ENCODE measurements at places on chromosomes 13 and 19.

- peaks cover 33% of the 10 kb centered on the region for H3K4me1 ChIP-seq
- no peaks in the 10 kb centered on the region for H3K27me3 ChIP-seq
- H3K27ac ChIP-seq: peak overlapping the region; percentile 92
- peak; percentile 48 for DNase-seq
- peak overlapping the region; percentile 87 for H3K4me3 ChIP-seq
Observed at GRCh38 chr19:10271543-10272086, 695 bp downstream of the ICAM1 start.

- H3K4me1 ChIP-seq: peaks cover 39% of the 10 kb centered on the region
- H3K4me3 ChIP-seq: peak overlapping the region; percentile 97
- H3K36me3 ChIP-seq: peaks cover 43% of the 10 kb centered on the region
- no peaks in the 10 kb centered on the region for H3K27me3 ChIP-seq
- peak; percentile 58 for DNase-seq
Observed at GRCh38 chr13:50080911-50081678, 65.9 kb downstream of the KCNRG start.

DNA sequence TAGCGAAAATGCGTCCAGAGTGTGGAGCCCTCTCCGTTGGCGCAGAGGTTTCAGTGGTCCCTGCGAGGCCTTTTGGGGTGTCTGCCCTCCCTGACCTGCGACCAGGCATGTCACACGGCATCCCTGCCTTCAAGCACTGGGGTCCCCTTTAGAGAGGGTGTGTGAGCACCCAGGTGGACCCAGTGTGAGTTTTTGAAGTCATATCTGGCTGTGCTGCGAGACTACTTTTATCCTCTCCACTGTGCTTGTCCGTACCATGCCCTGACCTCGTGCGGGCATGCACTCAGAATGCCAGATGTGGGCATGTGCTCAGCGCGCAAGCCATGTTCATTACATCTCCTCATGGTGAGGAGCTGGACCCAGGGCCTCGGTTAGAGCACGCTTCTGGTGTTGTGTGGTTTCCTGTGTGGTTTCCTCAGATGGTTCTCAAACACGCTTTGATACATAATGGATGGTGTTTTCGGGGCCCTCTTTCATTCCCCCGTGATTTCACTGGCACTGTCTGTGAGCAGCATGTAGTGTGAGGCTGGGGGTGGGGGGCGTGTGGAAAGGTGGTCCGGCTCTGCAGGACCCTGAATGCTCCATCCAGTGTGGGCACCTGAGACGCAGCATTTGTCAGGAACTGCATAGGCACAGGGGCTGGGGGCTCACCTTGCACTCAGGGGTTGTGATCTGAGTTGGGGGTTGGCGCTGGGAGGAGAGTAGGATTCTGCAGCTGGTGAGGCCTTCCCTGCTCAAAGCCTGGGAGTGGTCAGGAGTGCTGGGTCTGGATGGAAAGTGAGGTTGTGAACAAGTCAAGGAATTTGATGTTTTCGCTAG, 2.3 kb downstream of the TFDP1 start:
- H3K27me3 ChIP-seq: no peaks in the 10 kb centered on the region
- H3K27ac ChIP-seq: peak overlapping the region; percentile 31
- H3K4me1 ChIP-seq: peaks cover 34% of the 10 kb centered on the region
- peaks cover 41% of the 10 kb centered on the region for H3K36me3 ChIP-seq

DNA sequence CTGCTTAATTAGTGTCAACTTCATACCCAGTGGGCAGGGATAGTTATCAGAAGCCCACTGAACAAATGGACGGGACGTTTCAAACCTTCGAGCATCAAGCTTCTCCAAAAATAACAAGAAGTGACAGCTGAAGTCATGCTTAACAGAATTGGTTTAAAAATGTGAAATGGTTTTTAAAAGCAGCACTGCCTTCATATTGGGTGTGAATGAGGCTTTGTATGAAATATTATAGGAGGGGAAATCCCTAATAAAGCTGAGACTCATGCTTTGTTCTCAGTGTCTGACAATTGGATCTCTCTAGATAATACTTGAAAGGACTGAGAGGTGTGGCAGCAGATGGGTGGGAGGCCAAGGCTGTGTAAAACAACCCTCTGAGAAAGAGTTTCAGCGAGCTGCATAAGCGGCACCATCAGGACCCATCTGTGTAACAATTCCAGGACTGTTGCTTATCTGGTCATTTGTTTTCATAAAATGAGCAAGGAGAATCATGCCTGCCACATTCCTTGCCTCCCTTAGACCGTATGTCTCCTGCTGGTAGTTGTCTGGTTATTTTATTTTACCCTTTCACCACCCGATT, 667.7 kb downstream of the DIAPH3 start:
- DNase-seq: no peak
- no peaks in the 10 kb centered on the region for H3K27me3 ChIP-seq
- no peaks in the 10 kb centered on the region for H3K36me3 ChIP-seq
- no peak overlapping the region for H3K4me3 ChIP-seq

DNA sequence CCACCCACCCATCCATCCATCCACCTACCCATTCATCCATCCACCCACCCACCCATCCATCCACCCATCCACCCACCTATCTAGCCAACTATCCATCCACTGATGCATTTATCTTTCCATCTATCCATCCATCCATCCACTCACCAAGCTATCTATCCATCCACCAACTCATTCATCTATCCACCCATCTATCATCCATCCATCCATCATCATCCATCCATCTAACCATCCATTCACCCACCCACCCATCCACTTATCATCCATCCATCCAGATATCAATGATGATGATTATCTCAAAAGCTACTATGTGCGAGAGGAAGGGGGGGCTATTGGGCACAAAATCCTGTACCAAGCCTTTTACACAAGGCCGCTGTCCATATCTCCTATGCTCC, 5.5 kb downstream of the YIF1B start:
- peaks cover 16% of the 10 kb centered on the region for H3K4me1 ChIP-seq
- peaks cover 22% of the 10 kb centered on the region for H3K36me3 ChIP-seq
- H3K27me3 ChIP-seq: no peaks in the 10 kb centered on the region
- DNase-seq: no peak
- no peak overlapping the region for H3K27ac ChIP-seq

- H3K27me3 ChIP-seq: no peaks in the 10 kb centered on the region
- no peaks in the 10 kb centered on the region for H3K36me3 ChIP-seq
- DNase-seq: peak; percentile 17
Observed at GRCh38 chr19:18520848-18521691, 800 bp downstream of the ELL start.

- no peak overlapping the region for H3K27ac ChIP-seq
- no peaks in the 10 kb centered on the region for H3K27me3 ChIP-seq
- no peaks in the 10 kb centered on the region for H3K4me1 ChIP-seq
- H3K4me3 ChIP-seq: no peak overlapping the region
Observed at GRCh38 chr13:65508745-65509144, 1721.4 kb downstream of the PCDH9 start.

DNA sequence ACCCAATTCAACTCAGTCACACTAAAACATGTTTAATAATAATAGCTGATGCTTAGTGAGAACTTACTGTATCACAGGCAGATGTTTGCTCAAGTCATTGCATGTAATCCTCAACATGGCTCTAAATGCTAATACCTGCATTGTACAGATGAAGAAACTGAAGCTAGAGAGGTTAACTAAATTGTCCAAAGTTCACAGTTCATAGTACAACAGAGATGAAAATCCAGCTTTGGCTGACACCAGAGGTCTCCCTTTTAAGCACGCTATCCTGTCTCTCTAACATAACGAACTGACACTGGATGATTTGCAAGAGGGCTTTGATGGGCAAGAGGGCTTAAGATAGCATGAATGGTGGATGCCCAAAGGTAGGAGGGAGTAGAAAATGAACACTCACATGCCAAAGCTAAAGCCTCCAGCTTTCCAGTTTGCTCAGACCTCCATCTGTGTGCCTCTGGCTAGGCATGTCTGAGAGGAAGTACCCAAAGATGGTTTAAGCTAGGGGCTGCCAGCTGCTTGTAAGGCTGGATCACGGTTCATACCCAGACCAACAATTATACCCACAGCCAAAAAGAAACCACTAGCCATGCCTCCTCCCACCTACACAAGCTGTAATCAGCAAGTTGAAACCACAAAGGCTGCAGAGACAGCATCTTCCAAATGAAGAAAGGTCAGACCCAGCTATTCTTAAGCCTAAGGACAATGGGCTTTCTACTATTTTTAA, 196.9 kb upstream of the UBL3 start:
- H3K4me3 ChIP-seq: peak overlapping the region; percentile 24
- no peaks in the 10 kb centered on the region for H3K27me3 ChIP-seq
- peak; percentile 49 for DNase-seq
- no peaks in the 10 kb centered on the region for H3K36me3 ChIP-seq
- H3K27ac ChIP-seq: no peak overlapping the region

GRCh38 chr13:106752584-106753170, 184.7 kb upstream of the ARGLU1 start:
- H3K4me3 ChIP-seq: no peak overlapping the region
- no peak overlapping the region for H3K27ac ChIP-seq
- no peaks in the 10 kb centered on the region for H3K36me3 ChIP-seq

DNA sequence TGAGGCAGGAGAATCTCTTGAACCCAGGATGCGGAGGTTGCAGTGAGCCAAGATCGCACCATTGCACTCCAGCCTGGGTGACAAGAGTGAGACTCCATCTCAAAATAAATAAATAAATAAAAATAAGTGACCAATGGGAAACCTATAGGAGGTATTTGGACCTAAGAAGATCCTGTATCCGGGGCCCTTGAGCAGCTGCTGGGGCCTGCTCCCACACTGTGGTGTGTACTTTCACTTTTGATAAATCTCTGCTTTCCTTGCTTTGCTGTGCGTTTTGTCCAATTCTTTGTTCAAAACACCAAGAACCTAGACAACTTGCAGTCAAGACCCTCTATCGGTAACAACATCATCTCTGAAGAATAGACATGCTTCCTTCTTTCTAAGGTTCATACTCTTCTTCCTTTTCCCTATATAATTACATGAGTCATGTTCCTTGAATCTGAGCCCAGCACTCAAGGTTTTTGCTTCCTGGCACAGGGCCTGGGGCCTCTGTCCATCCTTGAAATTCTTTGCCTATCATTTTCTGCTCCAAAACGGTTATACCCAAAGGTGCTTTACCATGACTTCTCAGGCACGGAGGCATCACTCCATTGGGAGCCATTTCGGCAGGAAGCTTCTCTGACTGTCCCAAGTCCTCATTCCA, 14.2 kb upstream of the PNMA8C start:
- H3K27ac ChIP-seq: no peak overlapping the region
- peaks cover 4% of the 10 kb centered on the region for H3K27me3 ChIP-seq
- DNase-seq: no peak
- H3K4me1 ChIP-seq: peaks cover 4% of the 10 kb centered on the region

DNA sequence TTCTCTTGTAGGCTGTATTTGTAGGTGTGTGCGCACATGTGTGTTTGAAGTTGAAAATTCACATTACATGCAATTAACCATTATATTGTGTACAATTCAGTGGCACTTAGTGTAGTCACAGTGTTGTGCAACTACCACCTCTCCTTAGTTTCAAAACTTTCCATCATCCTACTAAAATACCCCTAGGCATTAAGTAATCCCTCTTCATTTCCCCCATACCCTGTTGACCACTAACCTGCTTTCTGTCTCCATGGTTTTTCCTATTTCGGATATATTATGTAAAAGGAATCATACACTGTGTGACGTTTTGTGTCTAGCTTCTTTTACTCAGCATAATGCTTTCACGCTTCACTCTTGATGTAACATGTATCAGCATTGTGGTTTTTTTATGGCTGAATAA, 16.1 kb downstream of the LSM14A start:
- peaks cover 39% of the 10 kb centered on the region for H3K4me1 ChIP-seq
- no peak overlapping the region for H3K27ac ChIP-seq
- H3K27me3 ChIP-seq: no peaks in the 10 kb centered on the region
- H3K36me3 ChIP-seq: peaks cover 13% of the 10 kb centered on the region
- DNase-seq: no peak
- H3K4me3 ChIP-seq: no peak overlapping the region

GRCh38 chr19:51146751-51147150, 4.7 kb downstream of the SIGLEC7 start:
- H3K27me3 ChIP-seq: peaks cover 32% of the 10 kb centered on the region
- DNase-seq: no peak
- no peak overlapping the region for H3K27ac ChIP-seq
- H3K4me1 ChIP-seq: no peaks in the 10 kb centered on the region
- no peak overlapping the region for H3K4me3 ChIP-seq

- H3K27ac ChIP-seq: no peak overlapping the region
- H3K4me3 ChIP-seq: no peak overlapping the region
- H3K36me3 ChIP-seq: peaks cover 71% of the 10 kb centered on the region
- no peak for DNase-seq
- peaks cover 22% of the 10 kb centered on the region for H3K4me1 ChIP-seq
Observed at GRCh38 chr19:17841810-17842662, 5.7 kb downstream of the JAK3 start.

- no peak for DNase-seq
- H3K27ac ChIP-seq: peak overlapping the region; percentile 82
- no peaks in the 10 kb centered on the region for H3K36me3 ChIP-seq
- H3K4me3 ChIP-seq: peak overlapping the region; percentile 74
Observed at GRCh38 chr19:35347930-35348298, 212 bp downstream of the FFAR1 start.

DNA sequence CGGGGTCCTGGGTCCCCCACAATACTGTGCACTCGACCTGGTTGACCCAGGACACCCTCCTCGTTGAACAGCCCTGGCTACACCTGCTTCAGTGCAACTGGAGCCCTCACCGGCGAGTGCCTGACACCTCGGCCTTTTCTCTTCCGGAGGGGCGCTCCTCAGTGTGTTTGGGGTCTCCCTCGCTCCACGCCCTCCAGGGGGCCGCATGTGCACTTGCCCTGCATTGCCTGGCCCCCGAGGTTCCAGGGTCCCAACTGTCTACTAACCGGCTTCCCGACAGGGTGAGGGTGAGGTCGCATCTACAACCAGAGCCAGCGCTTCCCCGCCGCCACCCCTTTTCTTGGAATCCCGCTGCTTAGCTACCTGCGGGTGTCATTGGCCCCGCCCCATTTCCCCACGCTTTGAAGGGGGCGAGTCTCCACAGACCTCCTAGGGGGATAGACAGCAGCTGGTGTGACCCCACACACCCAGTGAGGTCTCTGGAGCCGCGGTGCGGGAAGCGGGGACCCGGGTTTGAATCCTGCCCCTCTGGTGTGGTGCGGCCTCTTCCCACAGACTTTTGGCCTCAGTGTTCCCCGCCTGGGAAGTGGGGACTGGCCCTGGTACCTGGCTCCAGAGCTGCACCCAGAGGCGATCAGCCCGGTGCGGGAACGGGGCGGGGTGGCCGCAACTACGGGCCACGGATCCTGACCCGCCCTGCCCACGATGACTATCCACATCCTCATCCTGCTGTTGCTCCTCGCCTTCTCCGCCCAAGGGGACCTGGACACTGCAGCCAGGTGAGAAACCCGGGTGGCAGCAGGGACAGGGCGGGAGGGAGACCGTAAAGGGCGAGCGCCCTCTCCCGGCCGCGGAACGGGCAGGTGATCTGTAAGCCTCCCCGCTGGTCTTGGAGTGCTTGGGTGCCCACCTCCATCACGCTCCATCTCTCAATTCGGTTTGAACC, at the start of gene ADM5:
ADM5 (plus strand) TSS at position 462 of the 946 bp plus-strand sequence; CDS start at position 706, 244 bp downstream.
- H3K4me3 ChIP-seq: peak within 1 kb of the TSS; percentile 81
- H3K27me3 ChIP-seq: peaks cover 17% of the 10 kb centered on the region
- no peak within 1 kb of the TSS for H3K27ac ChIP-seq
- peaks cover 16% of the 10 kb centered on the region for H3K4me1 ChIP-seq
- H3K36me3 ChIP-seq: peaks cover 19% of the 10 kb centered on the region

Data from T-helper 2 cell treated with Interferon-gamma antibody and Interleukin-4, amounts not matched to agents 5 μg/mL and 100 μg/mL, for 36 hours (primary cell).